ENCODE measurements at places on chromosomes 6 and 20. TPM values are rescaled to one million over a fixed set of nuclear protein-coding genes. Genes with fewer than 3 reads are reported as not detected.

- no peaks in the 10 kb centered on the region for H3K36me3 ChIP-seq
- peaks cover 5% of the 10 kb centered on the region for H3K4me1 ChIP-seq
- no peak for DNase-seq
- no peaks in the 10 kb centered on the region for H3K27me3 ChIP-seq
- H3K4me3 ChIP-seq = no peak overlapping the region
- H3K27ac ChIP-seq = no peak overlapping the region
Measured at GRCh38 chr6:35737413-35738211, 780 bp downstream of the ARMC12 start.

DNA sequence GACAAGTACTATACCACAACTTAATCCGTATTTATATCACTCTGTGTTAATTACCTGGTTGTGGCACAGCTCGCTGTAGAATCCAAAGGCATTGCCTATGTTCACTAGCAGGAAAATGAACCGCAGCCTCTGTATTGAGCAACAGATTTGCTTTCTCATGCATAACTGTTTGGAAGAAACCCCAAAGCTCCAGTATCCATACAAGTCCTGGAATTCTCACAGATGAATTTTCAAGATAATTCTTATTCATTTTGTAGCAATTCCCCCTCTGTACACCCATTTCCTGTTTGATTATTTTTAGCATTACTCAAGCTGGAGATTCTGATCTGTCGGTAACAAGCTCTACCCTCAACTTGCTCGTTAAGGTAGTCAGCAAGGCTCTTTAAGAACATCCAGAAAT, 63.5 kb downstream of the STMND1 start:
- H3K4me3 ChIP-seq = no peak overlapping the region
- no peak overlapping the region for H3K27ac ChIP-seq
- no peak for DNase-seq
- no peaks in the 10 kb centered on the region for H3K27me3 ChIP-seq

DNA sequence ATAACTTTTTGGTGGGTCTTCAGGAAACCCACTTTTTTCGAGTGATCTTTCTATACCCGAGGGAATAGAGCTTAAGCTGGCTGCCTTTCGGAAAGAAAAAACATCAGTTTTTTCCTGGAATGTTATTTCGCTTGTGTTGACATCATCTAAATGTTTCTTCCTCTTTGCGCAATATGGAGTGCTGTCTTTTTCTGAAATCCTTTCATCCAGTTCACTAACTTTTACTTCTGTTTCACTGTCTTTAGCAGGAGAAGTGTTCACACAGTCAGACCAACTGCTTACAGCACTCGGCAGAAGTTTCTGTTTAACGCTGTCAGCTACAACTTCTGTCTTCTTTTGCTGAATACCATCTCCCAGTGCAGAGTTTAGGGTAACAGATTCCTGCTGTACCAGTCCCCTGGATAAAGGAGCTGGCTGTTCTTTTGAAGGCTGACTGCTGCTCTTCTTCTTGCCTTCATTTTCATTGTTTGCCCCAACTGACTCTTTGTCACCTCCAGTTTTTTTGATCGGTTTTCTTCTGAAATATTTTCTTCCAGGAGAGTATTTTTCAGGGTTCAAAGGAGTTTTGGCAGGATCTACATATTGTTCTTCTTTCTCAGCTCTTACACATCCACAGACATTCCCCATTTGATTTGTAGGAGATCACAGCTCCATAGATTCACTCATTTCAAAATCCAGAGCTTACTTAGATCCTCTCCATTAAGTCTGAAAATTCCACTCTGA, 50.0 kb upstream of the DST start:
- H3K36me3 ChIP-seq = no peaks in the 10 kb centered on the region
- no peak for DNase-seq

Gene CST4
- not detected for polyA plus RNA-seq

DNA sequence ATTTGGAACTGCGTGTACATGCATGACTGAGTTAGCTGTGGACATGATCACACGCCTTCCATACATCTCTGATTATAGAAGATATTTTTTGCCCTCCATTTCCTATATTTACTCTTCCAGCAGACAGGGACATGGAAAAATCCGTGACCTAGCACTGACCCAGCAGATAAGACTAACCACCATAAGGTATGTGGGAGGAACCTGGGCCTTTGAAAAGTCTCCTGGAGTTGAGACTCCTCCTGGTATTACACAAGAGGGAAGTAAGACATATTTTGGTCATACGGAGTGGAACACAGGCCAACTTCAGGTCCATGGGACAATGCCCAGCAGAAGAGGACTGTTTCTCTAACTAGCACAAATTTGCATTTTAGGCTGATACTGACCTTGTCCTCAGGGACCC, 13.7 kb upstream of the SIRPB1 start:
- no peak for DNase-seq
- H3K36me3 ChIP-seq = no peaks in the 10 kb centered on the region
- peaks cover 14% of the 10 kb centered on the region for H3K27me3 ChIP-seq
- H3K27ac ChIP-seq = no peak overlapping the region

DNA sequence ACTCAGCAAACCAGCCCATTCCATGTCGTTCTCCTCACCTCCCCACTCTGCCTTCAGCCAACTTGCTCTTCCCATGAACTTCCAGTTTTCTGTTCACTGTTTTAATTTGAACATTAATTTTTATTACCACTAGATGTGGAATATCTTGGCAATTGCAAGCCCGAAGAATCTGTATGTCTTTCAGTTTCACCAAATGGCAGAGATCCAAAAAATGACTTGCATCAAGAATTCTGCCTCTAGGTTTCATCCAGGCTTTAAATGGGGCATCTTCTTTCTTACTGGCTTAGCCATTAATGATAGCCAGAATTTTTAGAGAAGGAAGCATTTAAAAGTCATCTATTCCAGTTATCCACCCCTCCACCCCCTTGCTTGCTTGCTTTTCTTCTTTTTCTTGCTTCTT, 39.0 kb downstream of the CAP2 start:
- no peak overlapping the region for H3K27ac ChIP-seq
- H3K4me1 ChIP-seq = no peaks in the 10 kb centered on the region
- no peaks in the 10 kb centered on the region for H3K36me3 ChIP-seq
- H3K4me3 ChIP-seq = no peak overlapping the region
- no peak for DNase-seq

DNA sequence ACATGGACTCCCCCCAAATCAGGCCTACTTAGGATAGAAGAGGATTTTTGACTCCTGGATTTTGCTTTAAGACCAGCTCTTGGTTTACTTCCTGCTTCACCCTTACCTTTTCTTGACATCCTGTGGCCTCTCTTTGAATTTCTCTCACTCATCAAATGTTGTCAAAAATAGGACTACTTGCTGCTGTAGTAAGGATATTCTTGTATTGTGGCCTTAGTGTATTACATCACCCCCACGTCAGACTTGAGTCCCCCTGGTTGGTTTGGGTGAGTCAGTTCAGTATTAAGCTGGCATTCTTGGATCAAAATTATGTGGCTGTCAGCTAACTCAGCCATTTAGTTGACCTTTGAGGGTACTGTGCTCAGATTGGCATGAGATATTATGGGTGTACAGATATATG, 1.1 kb downstream of the TPX2 start:
- no peaks in the 10 kb centered on the region for H3K4me1 ChIP-seq
- H3K27ac ChIP-seq = no peak overlapping the region
- no peak for DNase-seq
- H3K4me3 ChIP-seq = no peak overlapping the region
- H3K36me3 ChIP-seq = no peaks in the 10 kb centered on the region

GRCh38 chr6:123575188-123575587, 61.6 kb downstream of the TRDN start:
- no peaks in the 10 kb centered on the region for H3K36me3 ChIP-seq
- H3K27ac ChIP-seq = no peak overlapping the region
- no peak for DNase-seq
- no peaks in the 10 kb centered on the region for H3K4me1 ChIP-seq

GRCh38 chr6:163825033-163825432, 410.5 kb downstream of the QKI start:
- H3K36me3 ChIP-seq = no peaks in the 10 kb centered on the region
- no peaks in the 10 kb centered on the region for H3K27me3 ChIP-seq
- H3K27ac ChIP-seq = no peak overlapping the region
- DNase-seq = no peak
- H3K4me1 ChIP-seq = no peaks in the 10 kb centered on the region

Gene VSX1
- polyA plus RNA-seq = 0.16 TPM

DNA sequence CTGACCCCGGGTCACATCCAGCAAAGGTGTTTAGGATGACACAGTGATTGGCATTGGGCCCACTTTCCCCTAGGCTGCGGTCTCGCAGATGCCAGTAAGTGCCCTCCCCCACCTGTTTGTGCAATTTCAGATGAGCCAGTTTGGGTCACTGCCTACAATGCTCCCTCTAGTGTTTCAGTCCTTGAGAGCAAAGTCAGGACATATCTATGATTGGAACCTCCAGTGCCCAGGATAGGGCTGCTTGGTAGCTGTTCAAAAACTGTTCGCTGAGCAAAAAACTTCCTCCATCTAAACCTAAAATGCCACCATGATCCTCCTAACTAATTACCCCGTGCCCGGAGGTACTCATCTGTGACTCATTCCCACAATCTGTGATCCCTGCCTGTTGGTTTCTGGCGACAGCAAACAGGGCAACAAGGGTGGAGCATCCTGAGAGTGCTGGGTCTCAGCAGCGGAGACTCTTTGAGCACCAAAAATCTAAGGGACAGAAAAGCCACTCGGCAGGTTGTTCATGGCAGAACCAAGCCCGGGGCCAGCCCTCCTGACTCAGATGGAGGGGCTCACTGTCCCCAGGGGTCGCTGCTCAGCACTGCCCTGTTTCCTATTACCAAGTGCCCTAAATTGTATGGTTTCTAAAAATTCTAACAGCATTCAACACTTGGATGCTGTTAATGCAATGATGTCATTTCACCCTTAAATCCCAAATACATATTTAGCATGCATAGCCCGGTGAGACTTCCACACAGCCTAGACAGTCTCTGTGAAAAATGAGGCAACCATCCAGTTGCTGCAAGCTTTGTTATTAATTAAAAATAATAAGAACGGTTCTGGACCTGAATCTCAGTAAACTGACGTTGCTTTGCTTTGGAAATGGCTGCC, 5.0 kb downstream of the VSX1 start:
- peaks cover 2% of the 10 kb centered on the region for H3K4me1 ChIP-seq
- H3K4me3 ChIP-seq = peak overlapping the region; percentile 36
- H3K27me3 ChIP-seq = peaks cover 95% of the 10 kb centered on the region
- no peak overlapping the region for H3K27ac ChIP-seq
- H3K36me3 ChIP-seq = no peaks in the 10 kb centered on the region

- H3K27me3 ChIP-seq = no peaks in the 10 kb centered on the region
- peaks cover 23% of the 10 kb centered on the region for H3K4me1 ChIP-seq
- no peak overlapping the region for H3K27ac ChIP-seq
- no peak overlapping the region for H3K4me3 ChIP-seq
- no peak for DNase-seq
Measured at GRCh38 chr20:58001381-58001780, 227.1 kb downstream of the ANKRD60 start.

Gene IGF2R
- polyA plus RNA-seq = 13.7 TPM

- peak overlapping the region; percentile 60 for H3K4me3 ChIP-seq
- DNase-seq = no peak
- no peaks in the 10 kb centered on the region for H3K36me3 ChIP-seq
- no peak overlapping the region for H3K27ac ChIP-seq
Measured at GRCh38 chr6:132399376-132400074, 1.8 kb downstream of the MOXD1 start.

Gene CSTF1
- polyA plus RNA-seq = 3.7 TPM

Gene RFX6
- not detected for polyA plus RNA-seq

- no peak overlapping the region for H3K4me3 ChIP-seq
- no peak for DNase-seq
- H3K27ac ChIP-seq = no peak overlapping the region
- no peaks in the 10 kb centered on the region for H3K27me3 ChIP-seq
Measured at GRCh38 chr20:36959242-36959641, 7.7 kb upstream of the SAMHD1 start.

DNA sequence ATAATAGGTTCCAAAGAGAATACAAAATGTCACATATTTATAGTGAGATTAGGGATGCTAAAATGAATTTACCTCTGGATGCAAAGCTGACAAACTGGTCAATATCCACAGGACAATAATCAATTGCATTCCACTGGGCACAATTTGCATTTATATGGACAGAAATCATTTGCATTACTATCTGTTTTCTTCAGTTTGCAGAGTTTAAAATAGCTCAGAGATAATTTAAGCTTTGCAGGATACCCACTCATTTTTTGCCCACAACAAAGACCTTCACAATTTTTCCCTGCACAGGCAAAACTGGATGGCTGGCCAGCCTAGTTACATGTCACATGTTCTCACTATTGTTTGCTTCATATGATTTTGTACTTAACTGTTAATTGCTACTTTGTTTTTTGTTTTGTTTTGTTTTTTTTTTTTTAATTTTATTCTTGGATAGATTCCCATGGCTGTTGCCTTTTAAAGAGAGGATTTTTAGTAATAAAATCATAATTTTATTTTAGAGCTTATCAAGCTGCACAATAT, 483.5 kb downstream of the UTRN start:
- peaks cover 6% of the 10 kb centered on the region for H3K4me1 ChIP-seq
- H3K27ac ChIP-seq = no peak overlapping the region
- no peak overlapping the region for H3K4me3 ChIP-seq
- no peak for DNase-seq

GRCh38 chr6:28794175-28795002, 129.4 kb downstream of the TRIM27 start:
- H3K27ac ChIP-seq = no peak overlapping the region
- H3K4me3 ChIP-seq = no peak overlapping the region
- no peaks in the 10 kb centered on the region for H3K4me1 ChIP-seq
- no peak for DNase-seq
- H3K27me3 ChIP-seq = peaks cover 95% of the 10 kb centered on the region

DNA sequence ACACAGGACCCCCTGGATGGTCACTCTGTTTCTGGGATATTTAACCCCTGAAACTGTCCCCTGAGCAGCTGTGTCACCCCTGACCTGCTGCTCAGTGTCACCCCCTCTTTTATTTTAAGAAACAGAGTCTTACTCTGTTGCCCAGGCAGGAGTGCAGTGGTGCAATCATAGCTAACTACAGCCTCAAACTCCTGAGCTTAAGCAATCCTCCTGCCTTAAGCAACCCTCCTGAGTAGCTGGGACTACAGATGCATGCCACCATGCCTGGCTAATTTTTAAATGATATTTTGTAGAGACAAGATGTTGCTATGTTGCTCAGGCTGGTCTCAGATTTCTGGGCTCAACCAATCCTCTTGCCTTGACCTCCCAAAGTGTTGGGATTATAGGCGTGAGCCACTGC, 21.5 kb upstream of the GTSF1L start:
- DNase-seq = no peak
- H3K36me3 ChIP-seq = no peaks in the 10 kb centered on the region
- H3K27ac ChIP-seq = no peak overlapping the region
- peaks cover 6% of the 10 kb centered on the region for H3K4me1 ChIP-seq
- no peak overlapping the region for H3K4me3 ChIP-seq

Measured in heart right ventricle (tissue), 16 donors.